ENCODE measurements at places on chromosomes 1 and 21.

DNA sequence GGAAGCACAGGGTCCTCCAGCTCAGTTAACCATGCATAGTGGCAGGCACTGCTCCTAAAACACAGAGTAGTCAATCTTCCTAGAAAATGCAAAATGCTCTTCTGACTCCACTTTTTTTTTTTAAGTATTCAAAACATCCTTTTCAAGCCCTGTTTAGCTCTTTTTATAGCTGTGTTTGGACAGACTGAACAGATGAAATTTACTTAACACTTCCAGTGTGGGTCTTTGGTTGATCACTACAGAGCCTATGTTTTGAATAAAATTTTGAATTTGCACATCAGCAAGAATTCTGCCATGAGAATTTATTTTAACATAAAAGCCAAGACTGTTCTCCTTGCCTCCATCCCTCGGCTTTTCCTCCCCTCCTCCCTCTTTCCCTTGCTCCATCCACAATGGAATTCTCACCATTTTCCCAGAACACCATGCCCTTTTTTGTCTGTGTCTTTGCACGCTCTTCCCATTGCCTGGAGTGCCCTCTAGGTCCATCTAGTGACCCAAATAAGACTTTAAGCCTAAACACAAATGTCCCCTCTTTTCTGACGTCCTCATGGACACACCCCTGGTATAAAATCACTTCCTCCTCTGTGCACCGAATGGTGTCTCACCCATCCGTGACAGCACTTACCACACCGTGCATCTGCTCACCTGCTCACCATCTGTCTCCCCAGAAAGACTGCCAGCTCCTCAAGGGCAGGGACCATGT, 24.0 kb upstream of the CPT2 start:
- DNase-seq = no peak

GRCh38 chr1:48109390-48110013, 112.3 kb upstream of the TRABD2B start:
- DNase-seq = no peak

DNA sequence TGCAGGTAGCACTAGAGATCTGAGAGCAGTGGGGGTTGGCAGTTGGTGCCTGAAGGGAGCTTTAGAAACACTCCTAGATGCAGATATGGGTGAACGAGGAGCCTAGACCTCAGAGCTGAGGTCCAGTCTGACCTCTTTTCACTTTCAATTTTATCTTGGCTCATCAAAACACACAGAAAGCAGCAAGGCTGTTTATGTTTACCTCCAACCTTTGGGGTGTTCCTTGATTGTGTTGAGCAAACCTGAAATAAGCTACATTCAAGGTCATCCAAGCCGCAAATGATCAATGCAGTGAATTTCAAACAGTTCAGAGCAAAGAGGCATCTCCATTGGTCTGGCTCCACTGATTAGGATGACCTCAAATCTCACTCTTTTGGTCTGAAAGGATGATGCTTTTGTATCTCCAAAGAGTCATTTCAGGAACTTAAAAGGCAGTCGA, 1.3 kb downstream of the LY9 start:
- no peak for DNase-seq

DNA sequence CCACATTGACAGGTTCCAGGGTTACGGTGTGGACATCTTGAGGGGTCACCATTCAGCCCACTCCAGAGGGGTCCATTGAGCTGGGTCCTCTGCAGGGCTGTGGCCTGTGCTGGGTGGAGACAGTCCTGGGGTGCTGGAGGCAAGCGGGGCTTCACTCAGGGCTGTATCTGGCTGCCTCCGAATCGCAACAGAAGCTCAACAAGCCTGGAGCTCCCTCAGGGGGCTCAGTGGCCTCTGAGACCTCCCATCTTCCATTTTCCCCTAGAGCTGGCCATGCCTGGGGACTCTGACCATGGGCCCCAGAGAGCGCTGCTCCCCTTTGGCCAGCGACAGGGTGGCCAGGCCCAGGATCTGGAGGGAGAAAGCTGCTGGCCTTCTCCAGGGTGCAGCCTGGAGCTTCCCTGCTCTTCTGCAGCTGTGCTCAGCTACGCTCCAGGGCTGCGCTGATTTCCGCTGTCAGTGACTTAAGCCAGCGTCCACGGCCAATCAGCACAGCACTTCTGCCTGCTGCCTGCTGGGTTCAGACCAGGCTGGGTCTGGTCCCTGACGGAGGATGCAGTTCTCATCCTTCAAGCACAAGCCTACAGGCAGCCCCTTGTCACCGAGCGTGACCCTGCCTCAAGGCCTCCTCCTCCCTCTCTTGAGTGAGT, 45.0 kb upstream of the ADARB1 start:
- no peak for DNase-seq

DNA sequence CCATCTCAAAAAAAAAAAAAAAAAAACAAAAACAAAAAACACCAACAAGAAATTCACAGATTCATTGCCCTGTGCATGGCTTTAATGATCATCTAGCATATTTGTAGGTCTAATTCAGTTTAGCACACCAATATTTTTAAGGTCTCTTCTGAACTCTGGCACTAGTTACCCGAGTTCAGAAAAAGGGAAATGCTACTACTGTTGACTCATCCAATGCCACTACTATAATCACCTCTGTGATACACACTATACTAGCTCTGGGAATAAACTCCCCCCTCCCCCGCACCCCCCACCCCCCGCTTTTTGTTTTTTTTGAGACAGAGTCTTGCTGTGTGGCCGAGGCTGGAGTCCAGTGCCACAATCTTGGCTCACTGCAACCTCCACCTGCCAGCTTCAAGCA, 55.6 kb downstream of the FBXO42 start:
- DNase-seq = no peak

GRCh38 chr21:43676391-43676790, 17.0 kb downstream of the RRP1B start:
- DNase-seq = no peak

- DNase-seq = peak; percentile 32
Measured at GRCh38 chr1:84103197-84103992, 40.7 kb upstream of the PRKACB start.

DNA sequence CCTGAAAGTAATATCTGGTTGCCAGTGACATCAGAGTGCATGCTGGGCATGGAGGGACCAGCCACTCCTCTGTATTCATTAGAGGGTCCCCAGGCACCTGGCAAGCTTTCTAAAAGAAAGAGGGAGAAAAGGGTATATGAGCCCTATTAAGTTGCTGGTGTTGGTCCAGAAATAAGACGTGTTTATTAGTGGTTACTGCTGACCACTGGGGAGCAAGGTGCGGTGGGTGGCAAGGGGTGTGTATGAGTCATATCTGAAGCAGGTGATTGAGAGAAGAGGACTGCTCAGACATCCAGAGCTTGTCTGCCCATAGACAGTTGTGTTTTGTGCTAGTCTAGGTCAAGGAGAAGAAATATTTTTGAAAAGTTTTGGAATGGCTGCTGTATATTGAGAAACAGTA, 298.1 kb downstream of the TM2D1 start:
- DNase-seq = no peak

GRCh38 chr1:204872262-204872881, 1.7 kb downstream of the NFASC start:
- DNase-seq = no peak

DNA sequence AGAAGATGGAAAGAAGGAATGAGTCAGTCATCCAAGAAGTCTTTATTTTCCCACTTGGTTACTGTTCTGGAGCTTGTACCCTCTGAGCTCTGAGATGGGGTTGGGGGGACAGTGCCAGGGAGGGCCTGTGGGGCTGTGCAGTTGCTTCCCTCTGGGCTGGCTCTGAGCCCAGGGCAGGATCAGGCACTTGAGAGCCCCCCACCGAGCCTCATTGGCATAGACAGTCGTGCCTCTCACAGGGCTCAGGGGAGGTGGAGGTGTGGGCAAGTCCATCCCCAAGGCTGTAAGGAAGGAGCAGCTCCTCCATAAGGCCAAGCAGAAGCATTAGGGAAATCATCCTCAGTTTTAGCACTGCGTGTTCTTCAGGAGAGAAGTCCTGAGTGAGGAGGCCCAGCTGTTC, 2.5 kb upstream of the ARL8A start:
- no peak for DNase-seq

- DNase-seq = no peak
Measured at GRCh38 chr1:41764656-41765055, 154.1 kb downstream of the HIVEP3 start.

GRCh38 chr1:84330125-84330984, 28.8 kb downstream of the SAMD13 start:
- no peak for DNase-seq

GRCh38 chr1:28058168-28058567, 30.2 kb downstream of the EYA3 start:
- no peak for DNase-seq

GRCh38 chr1:12438349-12438924, 179.6 kb downstream of the DHRS3 start:
- DNase-seq = no peak

DNA sequence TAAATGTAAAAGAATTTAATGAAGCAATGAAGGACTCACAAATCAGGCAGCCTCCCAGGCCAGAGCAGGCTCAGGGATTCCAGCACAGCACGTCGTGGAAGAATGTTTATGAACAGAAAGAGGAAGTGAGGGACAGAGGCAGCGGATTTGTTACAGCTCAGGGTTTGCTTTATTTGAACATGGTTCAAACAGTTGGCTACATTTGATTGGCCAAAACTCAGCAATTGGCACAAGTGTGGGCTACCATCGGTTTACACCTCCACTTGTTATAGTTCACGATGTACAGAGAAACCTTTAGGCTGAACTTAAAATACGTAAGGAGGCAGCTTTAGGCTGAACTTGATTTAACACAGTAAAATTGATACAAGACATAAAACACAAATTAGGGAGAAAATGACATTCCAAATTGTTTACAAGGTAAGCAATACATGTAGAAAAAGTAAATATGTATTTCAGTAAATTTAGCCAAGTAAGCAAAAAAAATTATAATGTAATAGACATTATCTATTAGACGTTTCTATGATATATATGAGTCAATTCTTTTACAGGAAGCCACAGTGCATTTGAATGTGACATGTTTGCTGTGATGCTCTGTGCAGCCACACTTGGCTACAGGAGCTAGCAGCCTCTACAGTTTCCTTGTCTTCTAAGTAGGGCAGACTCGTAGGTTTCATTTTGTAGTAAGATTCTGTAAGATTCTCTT, 126.5 kb downstream of the ADSS2 start:
- DNase-seq = no peak

GRCh38 chr1:33050221-33051076, 13.8 kb upstream of the AK2 start:
- DNase-seq = no peak

DNA sequence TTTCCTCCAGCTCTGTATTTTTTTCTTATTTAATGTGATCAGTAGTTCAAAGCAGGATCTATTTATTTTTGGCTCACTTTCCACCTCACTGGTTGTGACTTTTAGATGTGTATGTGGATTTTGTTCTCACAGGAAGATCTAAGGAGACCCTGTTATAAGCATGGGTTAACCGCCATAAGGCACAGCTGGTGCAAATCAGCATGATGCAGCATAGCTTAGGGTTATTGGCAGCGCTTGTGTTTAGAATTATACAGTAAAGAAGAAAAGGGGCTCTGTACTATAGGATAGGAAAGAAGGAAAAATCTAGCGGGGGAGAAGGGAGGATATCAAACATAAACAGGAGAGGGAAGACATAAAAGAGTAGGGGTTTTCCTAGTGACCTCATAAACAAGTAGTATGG, 26.9 kb upstream of the RGL1 start:
- no peak for DNase-seq

GRCh38 chr1:47478090-47478489, 40.2 kb downstream of the FOXD2 start:
- peak; percentile 78 for DNase-seq

GRCh38 chr1:118494998-118495397, 310.0 kb upstream of the SPAG17 start:
- DNase-seq = no peak
